Upper lobe of left lung (tissue), 6 donors: ENCODE measurements at places on chromosomes 2 and 18. TPM values are rescaled to one million over a fixed set of nuclear protein-coding genes. Genes with fewer than 3 reads are reported as not detected.

- no peak overlapping the region for H3K27ac ChIP-seq
- no peak for DNase-seq
- no peaks in the 10 kb centered on the region for H3K36me3 ChIP-seq
- peaks cover 18% of the 10 kb centered on the region for H3K4me1 ChIP-seq
- H3K27me3 ChIP-seq = no peaks in the 10 kb centered on the region
- no peak overlapping the region for H3K4me3 ChIP-seq
These were observed 162.7 kb upstream of the ID2 start for GRCh38 chr2:8518979-8519668.

DNA sequence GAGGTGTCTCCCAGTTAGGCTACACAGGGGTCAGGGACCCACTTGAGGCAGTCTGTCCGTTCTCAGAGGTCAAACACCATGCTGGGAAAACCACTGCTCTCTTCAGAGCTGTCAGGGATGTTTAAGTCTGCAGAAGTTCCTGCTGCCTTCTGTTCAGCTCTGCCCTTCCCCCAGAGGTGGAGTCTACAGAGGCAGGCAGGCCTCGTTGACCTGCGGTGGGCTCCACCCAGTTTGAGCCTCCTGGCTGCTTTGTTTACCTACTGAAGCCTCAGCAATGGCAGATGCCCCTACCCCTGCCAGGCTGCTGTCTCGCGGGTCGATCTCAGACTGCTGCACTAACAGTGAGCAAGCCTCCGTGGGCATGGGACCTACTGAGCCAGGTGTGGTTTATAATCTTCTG lies 346.3 kb downstream of the CELF4 start:
- no peaks in the 10 kb centered on the region for H3K27me3 ChIP-seq
- no peak for DNase-seq
- H3K4me1 ChIP-seq = no peaks in the 10 kb centered on the region
- H3K27ac ChIP-seq = no peak overlapping the region
- no peak overlapping the region for H3K4me3 ChIP-seq
- H3K36me3 ChIP-seq = no peaks in the 10 kb centered on the region

NOSTRIN gene
- total RNA-seq = 41.5 TPM

- H3K36me3 ChIP-seq = no peaks in the 10 kb centered on the region
- no peaks in the 10 kb centered on the region for H3K27me3 ChIP-seq
- DNase-seq = no peak
These were observed 602 bp upstream of the ADAM17 start for GRCh38 chr2:9556121-9556743.

DNMT3A gene
- total RNA-seq = 36.6 TPM

- no peaks in the 10 kb centered on the region for H3K27me3 ChIP-seq
- DNase-seq = no peak
- no peak overlapping the region for H3K4me3 ChIP-seq
These were observed 471.9 kb upstream of the HS6ST1 start for GRCh38 chr2:128790541-128791001.

OTOS gene
- not detected for total RNA-seq

DPP10 gene
- 0.94 TPM for total RNA-seq

DNA sequence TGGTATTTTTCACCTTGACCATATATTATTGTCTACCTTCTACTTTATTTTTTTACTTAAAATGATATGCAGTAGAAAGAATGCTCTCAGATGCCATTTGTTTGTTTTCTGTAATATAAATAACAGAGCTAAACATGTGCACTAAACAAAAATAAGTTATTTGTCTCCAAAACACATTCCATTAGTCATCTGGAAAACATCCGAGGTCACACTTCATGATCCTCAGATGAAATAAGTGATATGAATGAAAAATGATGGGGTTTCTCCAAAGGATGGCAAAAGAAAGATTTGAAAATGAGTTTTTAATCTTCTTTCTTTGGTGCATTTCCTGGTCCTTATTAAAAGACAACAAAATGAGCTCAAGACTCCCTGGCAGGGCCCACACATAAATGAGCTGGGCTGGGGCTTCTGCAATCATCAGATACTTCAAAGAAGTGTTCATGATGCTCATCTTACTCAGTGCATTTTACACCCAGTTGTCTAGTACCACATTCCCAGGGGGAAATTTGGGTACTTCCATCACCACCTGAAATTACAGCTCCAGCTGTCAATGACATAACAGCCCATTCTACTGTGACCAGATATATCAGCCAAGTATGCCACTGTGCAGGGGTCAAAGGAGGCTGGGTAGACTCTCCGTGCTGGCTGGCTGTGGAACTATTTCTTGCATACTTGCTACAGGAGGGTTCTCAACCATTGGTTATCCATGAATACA lies 283.5 kb downstream of the PID1 start:
- H3K27me3 ChIP-seq = no peaks in the 10 kb centered on the region
- H3K4me3 ChIP-seq = no peak overlapping the region
- no peaks in the 10 kb centered on the region for H3K36me3 ChIP-seq
- no peaks in the 10 kb centered on the region for H3K4me1 ChIP-seq
- no peak overlapping the region for H3K27ac ChIP-seq

GRCh38 chr2:162013514-162014475 lies 60.2 kb downstream of the DPP4 start:
- no peaks in the 10 kb centered on the region for H3K4me1 ChIP-seq
- H3K36me3 ChIP-seq = no peaks in the 10 kb centered on the region
- no peak for DNase-seq

- no peak for DNase-seq
- H3K27ac ChIP-seq = no peak overlapping the region
- H3K4me3 ChIP-seq = no peak overlapping the region
- H3K36me3 ChIP-seq = no peaks in the 10 kb centered on the region
These were observed 948.0 kb downstream of the DSC3 start for GRCh38 chr18:30094556-30094955.

GRCh38 chr2:57434441-57434840 lies 612.2 kb upstream of the VRK2 start:
- no peaks in the 10 kb centered on the region for H3K4me1 ChIP-seq
- no peaks in the 10 kb centered on the region for H3K27me3 ChIP-seq
- H3K36me3 ChIP-seq = no peaks in the 10 kb centered on the region
- H3K4me3 ChIP-seq = no peak overlapping the region
- no peak for DNase-seq
- no peak overlapping the region for H3K27ac ChIP-seq

RAB6C gene
- total RNA-seq = not detected

FBXO15 gene
- total RNA-seq = 2.6 TPM

DNA sequence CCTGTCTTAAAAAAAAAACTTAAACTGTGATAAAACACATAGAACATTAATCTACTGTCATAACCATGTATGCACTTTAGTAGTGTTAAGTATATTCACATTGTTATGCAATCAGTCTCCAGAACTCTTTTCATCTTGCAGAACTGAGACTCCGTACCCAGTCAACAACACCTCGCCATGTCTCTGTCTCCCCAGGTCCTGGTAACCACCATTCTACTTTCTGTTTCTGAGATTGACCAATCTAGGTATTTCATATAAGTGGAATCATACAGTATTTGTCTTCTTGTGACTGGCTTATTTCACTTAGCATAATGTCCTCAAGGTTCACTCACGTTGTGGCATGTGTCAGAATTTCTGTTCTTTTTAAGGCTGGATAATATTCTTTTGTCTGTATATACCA lies 290.8 kb upstream of the CXCR4 start:
- H3K27ac ChIP-seq = no peak overlapping the region
- H3K27me3 ChIP-seq = no peaks in the 10 kb centered on the region
- H3K36me3 ChIP-seq = no peaks in the 10 kb centered on the region
- DNase-seq = no peak
- H3K4me3 ChIP-seq = no peak overlapping the region
- no peaks in the 10 kb centered on the region for H3K4me1 ChIP-seq

GRCh38 chr2:133341575-133341974 lies 226.7 kb downstream of the NCKAP5 start:
- H3K27me3 ChIP-seq = no peaks in the 10 kb centered on the region
- no peak overlapping the region for H3K27ac ChIP-seq
- no peaks in the 10 kb centered on the region for H3K36me3 ChIP-seq
- H3K4me1 ChIP-seq = no peaks in the 10 kb centered on the region
- H3K4me3 ChIP-seq = no peak overlapping the region

SFTPB gene
- total RNA-seq = 10,501 TPM

GRCh38 chr2:235011929-235012631 lies 60.3 kb downstream of the SH3BP4 start:
- no peaks in the 10 kb centered on the region for H3K36me3 ChIP-seq
- no peak overlapping the region for H3K27ac ChIP-seq
- H3K4me1 ChIP-seq = peaks cover 12% of the 10 kb centered on the region
- no peaks in the 10 kb centered on the region for H3K27me3 ChIP-seq
- no peak for DNase-seq

UGT1A8 gene
- total RNA-seq = not detected

DNA sequence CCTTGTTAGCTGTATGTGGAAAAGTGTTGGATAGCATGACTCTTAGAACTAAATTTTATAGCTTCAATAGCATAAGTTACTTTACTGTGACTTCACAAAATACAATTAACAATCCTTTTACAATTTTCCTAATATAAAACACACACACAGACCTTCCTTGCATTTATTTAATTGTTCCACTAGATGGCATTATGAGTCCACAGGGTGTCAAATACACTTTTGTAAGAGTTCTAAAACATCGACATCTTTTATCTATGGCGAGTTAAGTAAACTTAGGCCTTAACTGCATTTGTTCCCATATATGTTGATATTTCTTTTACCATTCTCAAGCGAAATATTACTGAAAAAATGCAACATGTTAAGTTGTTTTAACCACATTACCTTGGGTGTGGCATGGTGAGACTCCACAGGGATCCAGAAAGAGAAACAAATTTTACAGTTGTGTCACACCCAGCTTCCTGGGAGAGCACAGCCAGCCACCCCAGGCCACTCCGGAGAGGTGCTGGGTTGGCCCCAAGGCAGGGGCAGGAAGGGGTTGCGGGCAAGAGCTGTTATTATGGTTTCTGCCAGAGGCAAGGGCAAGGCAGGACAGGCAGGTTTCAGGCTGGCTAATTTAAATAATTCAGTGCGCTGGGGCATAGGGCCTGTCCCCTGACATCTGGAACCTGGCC lies 312.4 kb upstream of the MC4R start:
- no peaks in the 10 kb centered on the region for H3K27me3 ChIP-seq
- no peaks in the 10 kb centered on the region for H3K36me3 ChIP-seq
- no peak for DNase-seq
- H3K27ac ChIP-seq = no peak overlapping the region
- no peak overlapping the region for H3K4me3 ChIP-seq

- no peak overlapping the region for H3K4me3 ChIP-seq
- no peak for DNase-seq
- no peak overlapping the region for H3K27ac ChIP-seq
- H3K27me3 ChIP-seq = no peaks in the 10 kb centered on the region
- no peaks in the 10 kb centered on the region for H3K36me3 ChIP-seq
These were observed 67.0 kb downstream of the MAP4K3 start for GRCh38 chr2:39370101-39370500.
